ENCODE measurements at places on chromosomes 16 and 17. TPM values are rescaled to one million over a fixed set of nuclear protein-coding genes. Genes with fewer than 3 reads are reported as not detected.

The VAMP2 gene
- 59.7 TPM for total RNA-seq

The MT1A gene
- total RNA-seq = not detected

The RRAD gene
- total RNA-seq = not detected

The HYDIN gene
- total RNA-seq = 6.5 TPM

The MYH8 gene
- total RNA-seq = not detected

The ITGA2B gene
- total RNA-seq = 14.2 TPM

The TPPP3 gene
- 0.64 TPM for total RNA-seq

The PRR14 gene
- 23.7 TPM for total RNA-seq

The PDILT gene
- not detected for total RNA-seq

GRCh38 chr16:61887903-61888302 lies 148.3 kb downstream of the CDH8 start:
- peak; percentile 69 for DNase-seq

GRCh38 chr17:17480593-17481148 lies 3.9 kb downstream of the MED9 start:
- no peak for DNase-seq

GRCh38 chr17:58516644-58517377 lies 2.4 kb upstream of the MTMR4 start:
- DNase-seq = no peak

DNA sequence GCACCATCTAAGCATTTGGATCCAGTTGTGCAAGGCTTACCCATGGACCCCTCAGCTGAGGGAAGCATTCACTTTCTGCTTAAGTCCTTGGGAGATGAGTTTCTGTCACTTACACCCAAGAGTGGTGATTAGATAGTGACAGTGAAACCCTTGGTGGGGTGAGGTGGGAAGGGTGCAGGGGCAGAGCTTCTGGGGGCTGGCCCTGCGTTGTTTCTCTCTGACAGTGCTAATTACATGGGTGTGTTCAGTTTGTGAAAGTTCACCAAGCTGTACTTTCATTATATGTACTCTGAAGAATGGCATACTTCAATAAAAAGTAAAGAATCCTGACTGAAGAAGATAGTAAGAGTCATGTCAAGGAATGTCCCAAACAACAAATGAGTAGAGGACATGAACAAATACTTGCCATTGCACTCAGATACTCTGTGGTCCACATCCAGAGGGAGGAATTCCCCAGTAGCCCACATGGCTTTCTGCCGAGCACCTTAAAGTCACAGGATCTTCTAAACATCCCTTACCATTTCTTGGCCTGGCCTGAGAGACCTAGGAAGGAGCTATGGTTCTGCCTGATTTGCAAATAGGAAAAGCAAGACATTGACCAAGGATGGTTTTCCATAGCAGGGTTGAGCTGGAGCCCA lies 8.4 kb downstream of the CHST6 start:
- DNase-seq = no peak

DNA sequence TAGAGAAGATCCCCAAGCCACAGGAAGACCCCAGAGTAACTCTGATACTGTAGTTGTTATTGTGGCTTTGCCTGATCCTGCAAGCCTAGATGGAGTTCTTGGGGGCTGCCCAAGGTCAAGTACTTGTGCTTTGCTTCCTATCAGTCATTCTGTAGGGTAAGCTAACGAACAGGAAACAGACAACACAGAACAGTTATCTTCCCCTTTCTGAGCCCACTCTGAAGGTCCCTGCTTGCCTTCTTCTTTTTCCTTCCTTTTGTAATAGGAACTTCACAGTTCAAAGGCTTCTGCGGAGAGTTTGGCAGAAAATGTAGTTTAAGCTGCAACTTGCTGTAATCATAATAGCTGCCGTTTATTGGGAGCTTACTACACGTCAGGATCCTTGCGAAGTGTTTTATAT lies 494.1 kb upstream of the ERCC4 start:
- no peak for DNase-seq

GRCh38 chr16:79770244-79771064 lies 169.9 kb upstream of the MAF start:
- DNase-seq = peak; percentile 95

DNA sequence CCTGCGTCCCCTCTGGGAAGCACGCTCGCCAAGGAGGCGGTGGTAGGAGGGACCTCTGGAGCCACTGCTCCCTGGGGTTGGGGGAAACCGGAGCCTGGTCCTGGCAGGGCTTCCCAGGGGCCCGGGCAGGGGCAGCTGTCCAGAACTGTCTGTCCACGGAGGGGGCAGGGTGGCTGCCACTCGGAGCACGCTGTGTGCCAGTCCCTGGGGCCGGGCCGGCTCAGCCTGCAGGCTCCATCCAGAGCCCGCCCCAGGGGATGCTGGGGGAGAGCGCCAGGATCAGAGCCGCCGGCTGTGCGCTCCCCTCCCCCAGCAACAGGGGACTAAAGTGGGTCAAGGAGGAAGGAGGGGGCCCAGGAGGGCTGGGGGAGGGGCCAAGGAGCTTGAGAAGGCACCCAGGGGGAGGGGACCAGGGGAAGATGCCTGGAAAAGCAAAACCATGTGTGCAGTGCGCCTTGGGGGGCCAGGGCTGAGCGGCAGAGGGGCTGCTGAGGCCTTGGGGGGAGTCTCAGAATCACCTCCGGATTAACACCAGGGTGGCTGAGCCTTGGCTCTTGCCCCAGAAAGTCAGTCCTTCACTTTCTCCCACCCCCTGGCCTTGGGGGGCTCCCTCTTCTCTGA lies 21.3 kb downstream of the ZNF423 start:
- DNase-seq = peak; percentile 72

DNA sequence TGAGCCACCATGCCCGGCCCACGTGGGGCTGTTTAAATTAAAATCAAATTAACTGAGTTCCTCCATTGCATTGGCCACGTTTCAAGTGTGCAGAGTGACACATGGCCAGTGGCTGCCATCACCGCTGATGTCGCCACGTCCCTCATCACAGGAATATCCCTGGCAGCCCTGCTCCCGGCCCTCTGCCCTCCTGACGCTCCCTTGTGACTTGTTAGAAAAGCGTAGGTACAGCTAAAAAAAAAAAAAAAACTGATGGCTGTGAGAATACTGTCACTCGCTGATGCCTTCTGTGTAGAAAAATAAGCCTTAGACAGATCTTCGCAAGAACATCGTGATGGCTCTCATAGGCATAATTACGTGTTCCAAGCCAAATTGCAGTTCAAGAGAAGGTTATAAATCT lies 21.7 kb downstream of the CARHSP1 start:
- DNase-seq = no peak

DNA sequence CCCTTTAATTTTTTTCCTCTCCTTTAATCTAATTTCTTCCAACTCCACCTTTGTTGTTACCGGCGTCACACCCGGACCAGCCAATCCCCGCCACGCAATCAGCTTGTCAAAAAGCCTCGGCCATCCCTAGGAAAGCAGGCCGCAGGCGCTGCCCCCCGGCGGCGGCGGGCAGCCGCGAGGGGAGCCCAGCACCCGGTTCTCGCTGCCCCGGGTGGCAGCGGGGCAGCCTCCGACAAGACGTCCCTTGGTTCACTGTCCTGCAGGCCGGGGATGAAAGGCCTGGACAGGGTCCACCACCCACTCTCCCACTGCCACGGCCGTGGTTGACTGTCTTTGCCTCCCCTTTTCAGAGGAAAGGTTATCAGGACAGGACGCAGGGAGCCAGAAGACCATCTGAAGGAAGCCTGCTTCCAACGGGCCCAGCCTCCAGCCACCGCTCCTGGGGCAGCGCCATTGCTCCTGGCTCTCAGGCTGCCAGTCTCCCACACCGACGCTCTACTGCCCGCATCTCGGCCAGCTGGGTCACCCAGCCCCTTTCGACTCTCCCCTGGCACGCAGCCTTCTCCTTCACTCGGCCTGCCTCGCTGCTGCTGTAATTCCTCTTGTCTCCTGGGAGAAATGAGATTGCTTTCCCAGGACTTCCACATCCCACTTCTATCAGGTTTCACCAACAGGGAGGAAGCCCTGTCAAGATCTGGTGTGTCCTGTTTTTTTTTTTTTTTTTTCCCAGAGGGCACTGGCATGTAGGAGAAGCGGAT lies 2.8 kb upstream of the UBTF start:
- DNase-seq = peak; percentile 93

GRCh38 chr17:79304884-79305283 lies 230.3 kb downstream of the ENGASE start:
- peak; percentile 86 for DNase-seq

DNA sequence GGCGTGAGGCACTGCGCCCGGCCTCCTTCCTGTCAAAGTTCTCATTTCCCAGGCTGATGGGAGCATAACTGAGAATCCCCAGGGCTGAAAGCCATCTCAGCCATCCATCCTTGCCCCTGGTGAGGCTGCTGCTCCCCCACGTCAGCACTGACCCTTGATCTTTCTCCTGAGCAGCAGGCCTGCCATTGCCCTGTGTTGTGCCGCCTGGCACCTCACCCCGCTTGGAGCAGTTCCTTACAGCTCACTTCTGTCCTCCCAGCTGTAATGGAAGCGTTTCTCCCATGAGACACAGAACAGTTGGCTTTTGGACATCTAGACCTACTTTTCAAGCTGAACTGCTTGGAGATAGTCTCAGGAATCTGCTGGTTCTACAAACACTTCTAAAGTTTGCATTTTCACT lies 51.5 kb downstream of the OR1D5 start:
- DNase-seq = peak; percentile 40

- DNase-seq = peak; percentile 28
Measured at GRCh38 chr17:40522250-40522960, 21.0 kb upstream of the TNS4 start.

DNA sequence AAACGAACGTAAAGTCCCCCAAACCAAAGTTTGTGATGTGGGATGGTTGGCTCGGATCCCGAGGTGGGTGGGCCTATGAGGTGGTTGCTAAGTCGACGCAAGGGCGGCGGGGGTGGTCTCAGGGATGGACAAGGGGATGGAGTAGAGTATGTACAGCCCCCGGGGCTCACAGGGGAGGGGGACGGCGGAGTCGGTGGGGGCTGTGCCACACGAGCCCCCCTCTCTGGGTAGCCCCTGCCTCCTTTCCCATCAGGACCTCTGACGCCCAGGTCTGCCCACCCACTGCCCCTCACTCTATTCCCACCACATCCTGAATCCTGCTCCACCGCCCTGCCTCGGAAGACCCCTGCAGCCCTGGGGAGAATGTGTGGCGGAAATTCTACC lies 15.2 kb downstream of the IL34 start:
- no peak for DNase-seq

DNA sequence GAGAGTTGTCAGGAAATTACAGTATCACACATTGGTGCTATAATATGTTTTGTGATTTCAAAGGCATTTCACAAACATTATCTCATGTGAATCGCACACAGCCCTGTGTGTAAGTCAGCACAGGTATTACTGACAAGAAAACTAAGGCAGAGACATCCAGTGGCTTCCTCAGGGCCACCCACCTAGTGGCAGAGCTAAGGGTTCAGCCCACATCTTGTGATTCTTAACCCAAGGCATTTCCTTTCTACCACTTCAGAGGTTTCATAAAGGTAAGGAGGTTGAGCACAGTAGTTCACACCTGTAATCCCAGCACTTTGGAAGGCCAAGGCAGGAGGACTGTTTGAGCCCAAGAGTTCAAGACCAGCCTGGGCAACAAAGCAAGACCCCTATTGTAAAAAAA lies 58.2 kb downstream of the STX8 start:
- DNase-seq = no peak

DNA sequence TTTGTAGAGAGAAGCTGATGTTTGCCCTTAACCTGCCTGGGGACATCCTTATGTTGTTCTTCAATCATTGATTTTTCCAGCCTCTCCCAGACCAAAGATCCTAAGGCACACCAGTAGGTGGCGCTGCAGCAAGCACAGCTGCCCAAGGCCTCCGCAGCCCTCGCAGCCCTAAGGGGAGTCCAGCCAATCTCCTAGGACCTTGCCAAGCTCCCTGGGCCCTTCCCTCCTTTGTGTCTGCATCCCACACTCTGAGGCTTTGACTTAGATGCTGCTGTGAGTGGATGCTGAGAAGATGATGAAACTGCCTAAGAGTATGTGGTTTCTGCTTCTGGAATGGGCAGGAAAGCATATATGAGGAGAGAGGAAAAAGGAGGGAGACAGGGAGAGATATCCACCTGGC lies 47.1 kb downstream of the SPACA3 start:
- DNase-seq = peak; percentile 96

DNA sequence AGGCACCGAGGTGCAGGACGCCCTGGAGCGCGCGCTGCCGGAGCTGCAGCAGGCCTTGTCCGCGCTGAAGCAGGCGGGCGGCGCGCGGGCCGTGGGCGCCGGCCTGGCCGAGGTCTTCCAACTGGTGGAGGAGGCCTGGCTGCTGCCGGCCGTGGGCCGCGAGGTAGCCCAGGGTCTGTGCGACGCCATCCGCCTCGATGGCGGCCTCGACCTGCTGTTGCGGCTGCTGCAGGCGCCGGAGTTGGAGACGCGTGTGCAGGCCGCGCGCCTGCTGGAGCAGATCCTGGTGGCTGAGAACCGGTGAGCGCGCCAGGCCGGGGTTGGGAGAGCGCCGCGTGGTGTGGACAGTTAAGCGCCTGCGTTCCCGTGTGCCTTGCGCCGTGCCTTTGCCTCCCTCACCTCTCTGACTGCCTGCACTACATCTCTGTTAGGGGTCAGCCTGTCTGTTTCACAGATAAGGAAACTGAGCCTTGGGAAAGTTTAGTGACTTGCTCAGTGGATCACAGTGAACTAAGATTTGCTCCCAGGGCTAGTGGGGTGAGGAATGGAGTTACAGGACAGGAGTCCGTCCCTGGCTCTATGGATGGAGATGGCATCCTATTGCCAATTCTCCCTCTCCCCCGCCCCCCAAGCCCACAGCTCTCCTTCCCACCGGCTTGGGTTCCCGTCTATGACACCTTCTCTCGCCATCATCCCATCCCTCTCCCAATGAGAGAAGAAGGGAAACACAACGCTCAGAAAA lies 880 bp downstream of the SARM1 start:
- DNase-seq = no peak

GRCh38 chr17:49762151-49762941 lies 1.6 kb downstream of the FAM117A start:
- DNase-seq = no peak

DNA sequence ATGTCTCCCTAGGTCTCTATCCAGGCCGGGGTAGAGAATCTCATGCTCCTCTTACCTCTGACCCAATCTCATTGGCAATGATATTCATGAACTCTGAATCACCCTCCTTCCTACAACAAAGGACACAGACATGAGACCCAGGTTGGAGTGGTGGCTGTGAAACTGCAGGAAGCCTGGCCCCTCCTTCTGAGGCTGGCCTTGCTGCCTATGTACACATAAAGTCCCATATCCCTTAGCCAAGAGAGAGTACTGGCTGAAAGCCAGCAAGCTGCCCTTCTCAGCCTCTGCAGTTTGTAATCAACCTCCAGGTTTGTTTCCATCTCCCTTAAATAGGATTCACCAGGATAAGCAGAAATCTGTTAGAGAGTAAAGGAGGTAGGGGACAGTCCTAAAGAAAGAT lies 10.6 kb downstream of the AARSD1 start:
- DNase-seq = no peak

GRCh38 chr17:42346481-42346880 lies 41.8 kb downstream of the STAT3 start:
- DNase-seq = no peak

Data from endodermal cell (in vitro differentiated cells).